ENCODE measurements at places on chromosomes 2 and 18. TPM values are rescaled to one million over a fixed set of nuclear protein-coding genes. Genes with fewer than 3 reads are reported as not detected.
A peak's percentile ranks its signal among the peaks of the same experiment; 100 is the strongest.

GRCh38 chr2:54613386-54613785 is 110.1 kb upstream of the EML6 start:
- H3K4me3 ChIP-seq, result no peak overlapping the region
- peak overlapping the region; percentile 57 for H3K27ac ChIP-seq
- H3K4me1 ChIP-seq, result peaks cover 33% of the 10 kb centered on the region
- no peak for DNase-seq
- H3K36me3 ChIP-seq, result peaks cover 23% of the 10 kb centered on the region

DNA sequence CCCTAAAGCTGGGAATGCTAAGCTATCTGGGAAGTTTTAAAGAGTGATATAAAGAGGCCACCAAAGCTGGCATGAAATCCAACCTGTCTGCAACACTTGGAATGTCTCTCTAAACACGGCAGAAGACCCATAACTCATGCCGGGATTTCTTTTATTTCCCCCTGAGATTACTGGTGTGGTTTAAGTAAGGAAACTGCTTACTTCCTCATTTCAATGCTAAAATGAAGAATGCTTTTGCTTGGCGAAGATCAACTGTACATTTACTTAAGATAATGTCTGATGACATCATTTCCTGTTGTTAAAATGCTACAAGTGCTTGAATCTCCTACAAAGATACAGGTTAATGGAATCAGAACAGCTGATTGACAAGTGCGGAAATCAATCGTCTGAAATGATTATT is 353.8 kb upstream of the SALL3 start:
- no peak overlapping the region for H3K27ac ChIP-seq
- no peaks in the 10 kb centered on the region for H3K4me1 ChIP-seq
- DNase-seq, result no peak
- no peaks in the 10 kb centered on the region for H3K36me3 ChIP-seq
- H3K4me3 ChIP-seq, result no peak overlapping the region

DNA sequence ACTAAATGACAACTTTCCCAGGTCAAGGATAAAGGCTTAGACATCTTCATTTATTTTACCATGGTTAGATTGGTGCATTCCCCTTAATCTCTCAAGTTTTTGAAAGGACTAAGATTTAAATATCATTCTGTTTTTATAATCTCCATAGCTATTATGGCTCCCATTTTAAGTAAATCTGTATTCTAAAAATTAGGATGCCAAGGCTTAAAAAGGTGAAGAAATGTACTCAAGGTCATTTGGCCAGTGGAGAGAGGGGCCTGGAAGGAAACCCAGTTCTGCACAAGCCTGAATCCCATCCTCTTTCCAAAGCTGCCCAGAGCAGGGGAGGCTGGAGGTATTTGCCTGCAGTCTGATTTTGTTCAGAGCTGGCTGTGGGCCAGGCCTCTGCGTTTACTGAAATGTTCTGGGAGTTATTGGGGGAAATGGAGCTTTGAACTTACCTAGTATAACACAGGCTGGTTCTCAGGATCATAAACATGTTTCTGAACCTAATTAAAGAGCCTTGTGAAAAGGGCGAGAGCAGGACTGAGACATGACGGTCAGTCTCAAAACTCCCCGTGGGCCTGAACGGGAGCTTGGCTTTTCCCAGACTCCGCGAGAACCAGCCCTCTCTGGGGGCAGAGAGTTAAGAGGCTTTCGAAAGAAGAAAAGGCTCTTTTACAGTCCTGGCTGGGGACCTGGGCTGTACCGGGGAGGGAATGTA is 85.6 kb downstream of the DDX1 start:
- H3K4me1 ChIP-seq, result no peaks in the 10 kb centered on the region
- H3K27me3 ChIP-seq, result no peaks in the 10 kb centered on the region
- no peak for DNase-seq
- H3K36me3 ChIP-seq, result no peaks in the 10 kb centered on the region

DNA sequence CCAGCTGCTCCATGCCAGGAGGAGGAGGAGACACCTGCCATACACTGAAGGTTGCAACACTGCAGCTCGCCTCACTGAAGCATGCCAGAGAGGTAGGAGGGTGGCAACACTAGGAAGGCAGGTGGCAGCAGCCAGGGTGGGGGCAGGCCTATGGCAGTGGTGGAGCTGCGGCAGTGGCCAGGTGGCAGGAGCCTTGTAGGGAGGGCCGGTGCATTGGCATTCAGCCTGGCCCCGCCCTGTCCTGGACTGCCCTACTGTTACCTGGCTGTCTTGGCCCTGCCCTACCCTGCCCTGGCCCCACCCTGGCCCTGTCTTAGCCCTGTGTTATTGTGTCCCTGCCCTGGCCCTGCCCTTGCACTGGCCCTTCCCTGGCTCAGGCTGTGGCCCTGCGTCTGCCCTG is 7.4 kb upstream of the ANKRD62 start:
- H3K4me3 ChIP-seq, result no peak overlapping the region
- no peaks in the 10 kb centered on the region for H3K4me1 ChIP-seq
- H3K27ac ChIP-seq, result no peak overlapping the region
- no peaks in the 10 kb centered on the region for H3K36me3 ChIP-seq
- DNase-seq, result no peak

- no peak overlapping the region for H3K27ac ChIP-seq
- H3K27me3 ChIP-seq, result no peaks in the 10 kb centered on the region
- no peak for DNase-seq
- no peaks in the 10 kb centered on the region for H3K36me3 ChIP-seq
- H3K4me1 ChIP-seq, result no peaks in the 10 kb centered on the region
Measured at GRCh38 chr18:27668158-27668557, 483.1 kb upstream of the CHST9 start.

DNA sequence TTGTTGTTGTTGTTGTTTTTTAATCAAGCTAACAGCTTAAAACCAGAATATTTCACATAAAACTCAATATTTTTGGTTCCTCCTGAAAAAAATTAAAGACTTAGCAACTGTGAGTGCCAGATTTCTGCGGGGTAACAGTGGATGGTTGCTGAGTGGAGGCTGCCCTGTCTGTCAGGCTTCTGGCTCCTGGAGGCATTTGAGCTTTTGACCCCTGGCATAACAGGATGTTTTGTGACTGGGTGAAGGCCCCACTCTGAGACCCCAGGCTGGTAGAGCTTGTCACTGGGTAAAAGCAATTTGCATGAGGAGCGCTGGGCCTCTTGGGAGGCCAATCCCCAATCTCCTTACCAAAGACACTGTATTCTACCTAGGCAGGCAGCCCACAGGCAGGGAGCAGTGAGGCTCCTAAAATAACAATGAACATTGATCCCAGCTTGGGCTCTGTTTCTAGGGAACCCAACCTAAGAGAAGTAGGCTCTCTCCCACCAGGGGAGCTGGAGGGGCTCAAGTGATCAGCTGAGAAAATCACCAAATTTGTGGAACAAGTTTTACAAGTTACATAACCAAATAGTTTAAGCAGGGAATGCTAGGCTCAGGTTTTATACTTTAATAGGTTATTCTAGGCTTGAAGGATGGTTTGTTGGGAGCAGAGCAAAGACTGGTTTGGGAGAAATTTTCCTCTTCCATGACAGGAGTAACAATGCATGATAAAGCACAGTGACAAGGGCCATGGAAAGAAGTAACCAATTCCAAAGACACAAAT is 5.9 kb upstream of the SPRED2 start:
- no peak overlapping the region for H3K4me3 ChIP-seq
- DNase-seq, result no peak
- H3K36me3 ChIP-seq, result no peaks in the 10 kb centered on the region
- H3K27me3 ChIP-seq, result no peaks in the 10 kb centered on the region
- H3K27ac ChIP-seq, result no peak overlapping the region
- peaks cover 9% of the 10 kb centered on the region for H3K4me1 ChIP-seq

- no peak overlapping the region for H3K27ac ChIP-seq
- DNase-seq, result no peak
- H3K27me3 ChIP-seq, result no peaks in the 10 kb centered on the region
- H3K4me3 ChIP-seq, result no peak overlapping the region
- H3K36me3 ChIP-seq, result no peaks in the 10 kb centered on the region
Measured at GRCh38 chr2:172713365-172713875, 22.2 kb upstream of the RAPGEF4 start.

GRCh38 chr2:157782057-157782845 is 93.9 kb downstream of the ACVR1 start:
- DNase-seq, result no peak
- H3K27ac ChIP-seq, result no peak overlapping the region
- H3K36me3 ChIP-seq, result no peaks in the 10 kb centered on the region
- no peak overlapping the region for H3K4me3 ChIP-seq
- H3K27me3 ChIP-seq, result no peaks in the 10 kb centered on the region
- no peaks in the 10 kb centered on the region for H3K4me1 ChIP-seq

GRCh38 chr2:101698014-101698843 is 722 bp downstream of the MAP4K4 start:
- no peaks in the 10 kb centered on the region for H3K27me3 ChIP-seq
- H3K36me3 ChIP-seq, result no peaks in the 10 kb centered on the region
- no peak for DNase-seq
- no peak overlapping the region for H3K27ac ChIP-seq
- peak overlapping the region; percentile 29 for H3K4me3 ChIP-seq
- H3K4me1 ChIP-seq, result peaks cover 35% of the 10 kb centered on the region

- H3K27ac ChIP-seq, result no peak overlapping the region
- no peak overlapping the region for H3K4me3 ChIP-seq
- H3K36me3 ChIP-seq, result no peaks in the 10 kb centered on the region
- no peak for DNase-seq
- H3K27me3 ChIP-seq, result no peaks in the 10 kb centered on the region
Measured at GRCh38 chr2:21067859-21068537, 24.1 kb upstream of the APOB start.

- no peaks in the 10 kb centered on the region for H3K27me3 ChIP-seq
- peak overlapping the region; percentile 54 for H3K27ac ChIP-seq
- H3K4me1 ChIP-seq, result peaks cover 53% of the 10 kb centered on the region
- H3K36me3 ChIP-seq, result no peaks in the 10 kb centered on the region
- no peak for DNase-seq
Measured at GRCh38 chr2:47007223-47007825, 91.7 kb upstream of the MCFD2 start.

DNA sequence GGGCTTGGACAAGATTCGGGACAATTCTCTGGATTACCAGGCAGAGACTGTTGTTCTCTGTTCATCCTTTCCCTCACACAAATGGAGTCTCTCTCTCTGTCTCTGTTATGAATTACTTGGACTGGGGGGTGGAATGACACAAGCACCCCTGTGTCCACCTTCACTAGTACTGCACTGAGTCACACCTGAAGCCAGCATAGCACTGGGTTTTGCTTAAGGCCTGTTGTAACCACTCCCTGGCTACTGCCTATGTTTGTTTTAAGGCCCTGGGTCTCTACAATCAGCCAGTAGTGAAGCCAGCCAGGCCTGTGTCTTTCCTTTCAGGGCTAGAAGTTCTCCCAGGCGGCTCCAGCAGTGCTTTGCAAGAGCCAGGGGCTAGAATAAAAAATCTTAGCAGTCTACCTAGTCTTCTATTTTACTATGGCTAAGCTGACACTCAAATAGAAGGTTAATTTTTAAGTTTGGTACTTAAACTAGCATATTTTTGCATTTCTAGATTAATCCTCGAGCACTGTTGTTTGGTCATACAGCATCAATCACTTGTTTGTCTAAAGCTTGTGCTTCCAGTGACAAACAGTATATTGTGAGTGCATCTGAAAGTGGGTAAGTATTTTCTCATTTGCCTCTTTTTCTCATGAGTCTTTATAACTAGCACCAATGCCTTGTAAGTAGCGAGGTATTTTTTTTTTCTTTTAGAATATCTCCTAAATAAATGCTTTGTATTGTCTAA is 27.8 kb downstream of the WDR7 start:
- H3K4me1 ChIP-seq, result peaks cover 8% of the 10 kb centered on the region
- H3K36me3 ChIP-seq, result no peaks in the 10 kb centered on the region
- DNase-seq, result no peak
- no peak overlapping the region for H3K27ac ChIP-seq
- no peak overlapping the region for H3K4me3 ChIP-seq

The PDE1A gene
- 11.3 TPM for total RNA-seq

The GPR35 gene
- total RNA-seq, result 1.0 TPM

The FBXO41 gene
- 5.4 TPM for total RNA-seq

The POTEJ gene
- total RNA-seq, result not detected

The KIDINS220 gene
- 53.7 TPM for total RNA-seq

Measured in adrenal gland (tissue), 19 donors.